ENCODE measurements at places on chromosomes 5 and 9.

DNA sequence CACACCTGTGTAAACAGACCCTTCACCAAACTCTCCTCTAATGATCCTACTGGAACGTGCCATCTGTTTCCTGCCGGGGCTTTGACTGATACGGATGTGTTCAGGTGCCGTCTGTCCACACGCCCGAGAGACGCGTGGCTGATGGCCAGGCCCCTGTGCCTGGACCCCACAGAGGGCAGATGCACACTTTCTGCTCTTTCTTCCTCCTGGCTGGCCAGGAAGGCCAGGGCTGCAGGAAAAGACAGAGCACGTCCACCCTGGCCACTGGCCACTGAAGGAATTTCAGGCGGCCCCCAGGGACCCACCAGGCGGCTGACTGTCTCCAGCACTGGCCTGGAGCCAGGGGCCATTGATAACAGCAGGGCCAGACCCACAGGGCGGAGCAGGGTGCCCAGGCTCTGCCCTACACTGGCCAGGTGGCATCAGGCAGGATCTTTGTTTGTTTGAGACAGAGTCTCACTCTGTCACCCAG, 3.6 kb upstream of the ENG start:
- DNase-seq = no peak

GRCh38 chr9:118946669-118947068, 422.6 kb downstream of the BRINP1 start:
- no peak for DNase-seq

DNA sequence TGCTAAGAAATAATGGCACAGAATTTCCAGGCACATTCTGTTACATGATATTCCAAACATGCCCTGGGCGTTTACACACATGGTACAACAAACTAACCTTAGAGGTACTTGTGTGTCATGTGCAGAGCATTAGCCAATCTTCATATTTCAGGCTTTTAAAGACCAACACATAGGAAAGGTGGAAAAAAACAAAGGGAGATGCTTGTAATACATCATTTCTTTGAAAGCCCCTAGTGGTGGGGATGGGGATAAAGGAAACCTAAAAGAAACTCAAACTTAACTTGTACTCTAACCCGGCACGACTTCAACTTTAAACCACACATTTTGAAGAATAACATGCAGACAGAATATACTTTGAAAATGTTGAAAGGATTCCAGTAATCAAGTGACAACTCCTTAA, 133.6 kb downstream of the PTPRD start:
- no peak for DNase-seq

GRCh38 chr5:2135354-2135753, 252.6 kb upstream of the IRX4 start:
- DNase-seq = no peak

- DNase-seq = no peak
These were observed 31.8 kb downstream of the MEGF10 start for GRCh38 chr5:127322403-127322802.

DNA sequence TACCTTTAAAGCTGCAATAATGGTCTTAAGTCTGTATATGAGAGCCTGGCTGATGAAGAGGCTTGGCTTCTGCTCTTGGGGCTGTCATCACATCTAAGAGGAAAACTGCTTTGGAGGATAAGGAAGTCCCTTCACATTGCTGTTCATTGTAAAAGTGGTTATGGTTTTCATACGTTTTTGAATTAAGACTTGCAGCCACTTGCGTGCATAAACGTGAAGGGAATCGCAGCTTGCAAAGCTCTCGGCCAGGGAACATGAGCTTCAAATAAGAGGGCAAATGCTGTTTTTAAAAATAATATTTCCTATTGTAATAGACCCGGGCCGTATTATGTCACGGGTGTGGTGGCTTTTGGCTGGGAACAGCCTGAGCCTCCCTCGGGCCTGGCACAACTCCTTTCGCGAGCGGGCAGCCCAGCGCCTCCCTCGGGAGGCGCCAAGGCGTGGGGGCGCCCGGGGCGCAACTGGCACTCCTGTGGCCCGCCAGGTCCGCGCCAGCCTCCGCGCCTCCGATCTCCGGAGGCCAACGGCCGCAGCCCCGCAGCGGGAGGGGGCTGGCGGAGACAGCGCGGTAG, 538 bp upstream of the ARHGEF28 start:
- DNase-seq = no peak

GRCh38 chr5:134857401-134857800, 11.6 kb downstream of the C5orf24 start:
- no peak for DNase-seq

GRCh38 chr9:94142353-94142752, 58.1 kb downstream of the PTPDC1 start:
- no peak for DNase-seq

DNA sequence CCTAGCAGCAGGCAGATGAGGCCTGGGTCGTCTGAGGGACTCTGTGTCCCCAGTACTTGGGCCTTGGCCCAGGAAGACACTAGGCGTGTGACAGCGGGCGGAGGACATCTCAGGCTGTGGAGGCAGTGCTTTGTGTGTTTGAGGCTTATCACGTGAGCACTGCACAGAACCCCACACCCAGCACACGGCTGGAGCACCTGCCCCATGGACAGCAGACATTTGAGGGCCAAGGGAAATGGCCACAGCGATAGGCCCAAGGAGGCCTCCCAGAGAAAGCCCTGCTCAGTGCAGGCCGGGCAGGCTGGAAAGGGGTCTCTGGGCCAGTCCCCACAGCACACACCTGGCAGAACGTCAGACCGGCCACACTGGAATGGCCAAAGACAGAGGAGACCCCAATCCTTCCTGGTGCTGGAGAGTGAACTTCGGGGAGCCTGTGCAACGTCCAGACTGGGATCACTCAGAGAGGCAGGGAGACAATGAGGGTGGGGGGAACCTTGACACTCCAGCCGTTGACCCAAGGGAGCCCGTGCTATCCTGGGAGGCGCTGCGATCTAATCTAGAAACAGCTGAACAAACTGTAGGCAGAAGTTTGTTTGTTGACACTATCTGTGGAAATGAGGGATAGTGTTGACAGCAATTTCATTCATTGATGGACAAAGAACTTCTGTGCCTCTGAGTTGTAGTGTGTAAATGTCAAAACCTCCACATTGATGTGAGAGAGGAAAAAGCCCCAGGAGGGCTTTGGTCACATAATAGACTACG, 19.6 kb upstream of the FLT4 start:
- DNase-seq = no peak

- no peak for DNase-seq
These were observed 75.7 kb upstream of the FCN1 start for GRCh38 chr9:134993416-134993815.

DNA sequence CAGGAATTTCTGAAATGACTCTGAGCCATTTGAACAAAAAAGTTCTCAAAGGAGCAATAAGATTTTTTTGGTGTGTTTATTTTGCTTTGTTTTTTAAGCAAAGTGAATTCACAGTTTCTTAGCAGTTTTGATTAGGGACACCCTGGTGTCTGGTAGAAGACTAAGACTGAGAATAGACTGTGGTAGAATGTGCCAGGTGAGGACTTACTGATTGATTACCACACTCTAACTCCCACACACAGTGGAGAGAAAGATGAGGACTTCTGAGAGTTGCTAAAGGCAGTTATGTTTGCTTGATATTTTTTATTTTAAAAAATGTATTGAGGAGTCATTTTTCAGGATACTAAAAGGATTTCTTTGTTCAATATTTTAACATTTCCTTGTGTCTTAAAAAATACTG, 175.1 kb downstream of the CD180 start:
- no peak for DNase-seq

DNA sequence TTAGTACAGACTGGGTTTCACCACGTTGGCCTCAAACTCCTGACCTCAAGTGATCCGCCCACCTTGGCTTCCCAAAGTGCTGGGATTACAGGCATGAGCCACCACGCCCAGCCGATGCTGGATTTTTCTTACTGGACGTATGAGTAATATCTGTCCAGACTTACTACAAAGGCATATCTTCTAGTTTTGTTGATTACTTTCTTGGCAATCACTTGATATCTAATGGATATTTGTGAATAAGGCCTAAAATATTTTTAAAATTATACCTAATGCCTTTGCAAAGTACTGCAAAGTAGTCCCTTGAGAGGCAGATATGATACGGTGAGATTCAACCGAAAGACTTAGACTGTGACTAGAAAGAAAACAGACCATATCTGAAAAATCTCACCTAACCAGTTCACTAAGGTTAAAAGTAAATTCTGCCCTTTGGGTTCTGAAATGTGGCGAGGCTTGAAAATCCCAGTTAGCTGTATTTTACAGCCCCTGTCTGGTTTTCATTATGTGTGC, 152.1 kb downstream of the GNAQ start:
- no peak for DNase-seq

GRCh38 chr9:35844628-35845270, 15.7 kb downstream of the TMEM8B start:
- DNase-seq = no peak
